Activated naive CD4-positive, alpha-beta T cell (primary cell): ENCODE measurements at places on chromosomes 6 and 20.

- DNase-seq, result no peak
These were observed 31.8 kb downstream of the PSMB9 start for GRCh38 chr6:32885698-32886286.

- DNase-seq, result no peak
These were observed 100.3 kb downstream of the TMEM242 start for GRCh38 chr6:157223021-157223430.

GRCh38 chr20:24694157-24694726 lies 224.8 kb downstream of the SYNDIG1 start:
- DNase-seq, result no peak

DNA sequence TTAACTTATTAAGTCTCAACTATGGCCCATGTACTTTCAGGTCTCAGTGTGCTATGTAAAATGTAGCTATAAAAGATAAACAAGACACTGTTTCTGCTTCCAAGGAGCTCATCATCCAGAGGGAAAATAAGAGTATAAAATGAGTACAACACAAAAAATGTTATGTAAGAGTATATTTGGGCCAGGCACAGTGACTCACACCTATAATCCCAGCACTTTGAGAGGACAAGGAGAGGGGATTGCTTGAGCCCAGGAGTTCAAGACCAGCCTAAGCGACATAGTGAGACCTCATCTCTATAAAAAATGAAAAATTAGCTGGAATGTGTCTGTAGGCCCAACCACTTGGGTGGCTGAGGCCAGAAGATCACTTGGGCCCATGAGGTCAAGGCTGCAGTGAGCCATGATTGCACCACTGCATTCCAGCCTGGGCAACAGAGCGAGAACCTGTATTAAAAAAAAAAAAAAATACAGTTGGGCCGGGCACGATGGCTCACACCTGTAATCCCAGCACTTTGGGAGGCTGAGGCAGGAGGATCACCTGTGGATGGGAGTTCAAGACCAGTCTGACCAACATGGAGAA lies 124.0 kb downstream of the EDN1 start:
- no peak for DNase-seq

DNA sequence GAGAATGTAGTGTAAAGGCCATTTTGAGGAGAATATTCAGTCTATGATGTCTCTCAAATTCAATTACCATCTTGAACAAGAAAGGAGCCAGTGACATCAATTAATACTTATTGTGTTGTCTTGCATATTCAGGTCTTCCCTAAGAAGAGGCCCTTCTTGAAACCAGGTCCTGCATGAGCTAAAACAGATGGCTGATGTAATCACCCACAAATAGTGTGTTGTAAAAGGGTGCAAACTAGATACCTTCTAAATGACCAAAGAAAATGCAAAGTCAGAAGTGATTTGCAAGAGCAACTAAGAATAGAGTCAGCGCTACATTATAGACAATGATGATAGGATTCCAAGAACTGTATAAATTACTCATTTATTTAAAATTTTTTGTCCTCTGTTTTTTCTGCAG lies 97.0 kb downstream of the BTBD3 start:
- no peak for DNase-seq
